ENCODE measurements at places on chromosomes 5 and 9.

- DNase-seq: no peak
These were observed 175.8 kb upstream of the CHD1 start for GRCh38 chr5:99104538-99105132.

DNA sequence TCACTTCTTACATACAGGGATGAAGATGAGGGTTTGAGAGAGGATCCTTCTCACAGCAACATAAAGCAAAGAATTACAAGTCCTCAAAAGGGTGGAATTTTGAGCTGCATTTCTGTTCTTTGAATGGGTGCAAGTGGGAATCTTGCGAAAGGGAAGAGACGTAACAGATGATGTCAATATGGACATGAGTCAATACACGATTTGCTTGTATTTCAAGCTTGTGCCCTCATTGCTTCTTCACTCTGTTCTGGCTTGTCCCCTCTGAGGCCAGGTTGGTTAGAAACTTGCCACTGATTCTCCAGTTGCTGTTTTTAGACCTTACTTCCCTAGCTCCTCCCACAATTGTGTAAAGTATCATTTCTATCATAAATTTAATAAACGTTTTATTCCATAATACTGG lies 104.8 kb upstream of the CLINT1 start:
- DNase-seq: no peak

GRCh38 chr9:89564346-89564878 lies 40.4 kb upstream of the GADD45G start:
- DNase-seq: no peak

GRCh38 chr5:64077589-64077988 lies 88.1 kb upstream of the RNF180 start:
- DNase-seq: no peak

- DNase-seq: no peak
These were observed 85.1 kb downstream of the ACER2 start for GRCh38 chr9:19493876-19494275.

DNA sequence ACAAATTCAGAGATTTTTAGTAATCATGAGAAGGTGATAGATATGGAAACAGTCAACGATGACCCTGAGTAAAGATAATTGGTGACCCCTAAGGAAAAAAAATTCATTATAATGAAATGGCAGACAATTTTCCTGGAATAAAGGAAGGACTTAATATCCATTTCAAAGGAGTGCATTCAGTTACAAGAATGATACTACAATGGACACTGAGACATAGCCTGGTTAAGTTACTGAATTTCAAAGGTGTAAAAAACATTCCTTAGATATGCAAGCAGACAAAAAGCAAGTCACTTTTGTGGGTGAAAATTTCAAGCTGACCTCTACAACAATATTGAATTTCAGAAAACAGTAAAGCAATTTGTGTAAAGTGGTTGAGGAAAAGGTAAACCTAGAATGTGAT lies 1012.5 kb upstream of the SEMA6A start:
- no peak for DNase-seq

DNA sequence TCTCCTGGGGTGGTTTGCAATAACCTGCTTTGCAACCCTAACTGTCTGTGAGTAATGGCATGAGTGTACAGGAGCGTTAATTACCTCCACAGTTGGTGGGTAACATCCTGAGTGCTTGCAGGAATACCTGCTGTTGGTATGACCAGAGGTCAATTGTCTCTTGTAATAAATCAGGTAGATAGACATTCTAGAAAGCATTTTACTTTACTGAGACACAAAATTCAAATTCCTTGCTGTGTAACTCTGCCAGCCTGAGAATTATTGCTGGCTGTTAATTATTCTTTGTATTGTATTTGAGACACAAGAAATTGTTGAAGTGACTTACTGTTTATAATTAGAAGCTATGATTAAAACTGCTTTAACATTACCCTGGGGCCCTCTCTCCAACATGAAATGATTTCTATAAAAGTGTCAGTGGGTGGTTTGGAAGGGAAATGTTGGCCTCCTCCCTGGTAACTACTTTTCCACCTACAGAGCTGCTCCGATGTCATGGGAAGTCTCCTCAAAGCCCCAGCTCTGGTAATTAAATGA lies 150.8 kb upstream of the ADCY2 start:
- DNase-seq: no peak

All from stimulated activated CD8-positive, alpha-beta memory T cell treated with anti-CD3 and anti-CD28 coated beads, Interleukin-2, amount 100 ng/mL, for 1 hour (primary cell).